Stimulated activated CD4-positive, alpha-beta T cell treated with anti-CD3 and anti-CD28 coated beads, Interleukin-2, amount 100 ng/mL, for 24 hours (primary cell): ENCODE measurements at places on chromosomes 7 and 10.

GRCh38 chr10:61943674-61944378 is 42.3 kb downstream of the ARID5B start:
- DNase-seq: peak; percentile 35

- no peak for DNase-seq
These were observed 79.0 kb downstream of the TRIL start for GRCh38 chr7:28879105-28879504.

GRCh38 chr10:69574571-69574978 is 1.4 kb upstream of the NEUROG3 start:
- no peak for DNase-seq

DNA sequence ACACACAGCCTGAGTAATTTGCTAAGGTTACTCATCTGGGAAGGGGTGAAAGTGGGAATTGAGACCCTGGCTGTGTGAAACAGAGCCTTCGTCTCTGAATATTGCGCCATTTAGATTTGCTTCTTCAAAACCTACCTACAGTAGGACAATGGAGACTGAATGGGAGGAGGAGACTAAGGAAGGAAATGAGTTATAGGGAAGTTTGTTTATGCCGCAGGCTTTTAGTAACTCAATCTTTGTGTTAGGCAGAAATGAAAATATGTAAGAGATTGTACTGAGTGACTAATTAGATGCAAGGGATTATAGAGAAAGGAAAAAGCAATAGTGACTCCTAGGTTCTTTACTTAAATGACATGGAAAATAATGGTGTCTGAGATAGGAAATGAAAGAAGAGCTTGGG is 80.2 kb downstream of the KCND2 start:
- no peak for DNase-seq

GRCh38 chr10:6185039-6185716 is 17.6 kb upstream of the PFKFB3 start:
- no peak for DNase-seq

GRCh38 chr10:130014263-130015074 is 50.4 kb upstream of the EBF3 start:
- no peak for DNase-seq

- DNase-seq: no peak
These were observed 50.2 kb upstream of the PDCD4 start for GRCh38 chr10:110821508-110821907.

DNA sequence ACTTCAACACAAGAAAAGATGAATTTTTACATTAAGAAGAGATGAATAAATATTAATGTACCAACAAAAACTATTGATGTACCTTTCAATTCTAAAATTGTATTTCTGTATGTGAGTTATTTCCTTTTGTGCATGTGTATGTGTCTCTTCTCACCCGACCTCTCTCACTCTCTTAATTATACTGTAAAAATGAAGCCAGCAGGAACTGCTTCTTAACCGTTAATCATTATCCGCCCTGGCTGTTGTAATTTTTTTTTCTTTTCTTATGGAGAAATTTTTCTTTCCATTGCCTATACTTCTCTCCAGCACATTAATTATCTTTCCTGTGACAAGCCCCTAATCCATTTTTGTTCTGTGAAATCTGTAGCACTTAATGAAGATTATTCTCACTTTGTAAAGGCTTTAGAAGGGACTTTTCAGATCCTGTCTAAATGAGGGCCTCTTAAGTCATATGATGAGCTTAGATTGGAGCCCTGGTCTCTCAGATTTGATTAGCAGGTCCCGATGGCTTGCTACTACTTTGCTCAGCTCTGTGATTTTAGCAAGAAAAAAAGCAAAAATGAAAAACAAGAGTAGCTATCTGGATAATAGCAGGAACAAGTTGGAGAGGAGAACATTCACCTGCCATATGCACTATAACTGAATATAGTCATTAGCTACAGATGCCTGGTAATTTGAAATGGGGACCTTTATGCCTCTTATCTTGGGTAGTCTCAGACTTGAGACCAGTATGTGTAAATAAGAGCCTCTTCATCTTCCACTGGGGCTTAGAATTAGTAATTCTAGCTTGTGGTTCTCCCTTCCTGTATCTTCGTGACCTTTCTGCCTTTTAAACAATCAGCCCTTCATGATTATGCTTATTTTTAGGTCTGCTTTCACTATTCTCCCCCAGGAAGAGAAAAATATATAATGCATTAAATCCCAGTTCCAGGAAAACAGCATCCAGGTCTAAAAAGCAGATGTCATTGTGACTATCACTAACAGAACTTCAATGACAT is 80.0 kb upstream of the COL1A2 start:
- DNase-seq: no peak

DNA sequence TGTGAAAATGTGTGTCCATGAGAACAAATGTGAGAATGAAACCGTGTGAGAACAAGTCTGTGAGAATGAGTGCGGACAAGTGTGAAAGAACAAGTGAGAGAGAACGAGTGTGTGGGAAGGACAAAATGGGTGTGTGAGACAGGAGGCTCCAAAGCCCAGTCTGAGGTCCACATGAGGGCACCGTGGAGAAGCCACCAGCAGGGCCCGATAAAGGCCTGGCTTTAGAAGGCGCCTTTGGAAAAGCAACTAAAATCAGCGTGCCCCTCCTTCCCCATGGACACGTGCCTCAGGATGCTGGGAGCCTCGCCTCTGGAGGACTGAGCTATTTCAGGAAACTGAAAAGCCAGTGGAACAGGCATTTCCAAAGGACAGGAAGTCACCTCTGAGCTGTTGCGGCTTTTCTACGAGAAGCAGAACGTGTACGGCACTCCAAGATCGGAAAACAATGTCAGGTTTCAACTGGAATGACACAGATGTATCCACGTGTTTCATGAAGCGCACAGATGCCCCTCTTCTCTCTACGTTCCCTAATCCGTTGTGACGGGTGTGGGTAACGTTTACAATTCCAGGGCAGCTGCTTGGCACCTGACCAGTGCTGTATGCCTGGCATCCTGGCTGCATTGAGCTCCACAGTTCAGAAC is 46.4 kb downstream of the ESYT2 start:
- no peak for DNase-seq

GRCh38 chr7:114889646-114890285 is 32.1 kb upstream of the MDFIC start:
- no peak for DNase-seq

GRCh38 chr7:149422162-149422913 is 38.5 kb downstream of the ZNF777 start:
- DNase-seq: peak; percentile 72

- DNase-seq: no peak
These were observed 46.9 kb downstream of the ZNRF2 start for GRCh38 chr7:30331338-30331737.

DNA sequence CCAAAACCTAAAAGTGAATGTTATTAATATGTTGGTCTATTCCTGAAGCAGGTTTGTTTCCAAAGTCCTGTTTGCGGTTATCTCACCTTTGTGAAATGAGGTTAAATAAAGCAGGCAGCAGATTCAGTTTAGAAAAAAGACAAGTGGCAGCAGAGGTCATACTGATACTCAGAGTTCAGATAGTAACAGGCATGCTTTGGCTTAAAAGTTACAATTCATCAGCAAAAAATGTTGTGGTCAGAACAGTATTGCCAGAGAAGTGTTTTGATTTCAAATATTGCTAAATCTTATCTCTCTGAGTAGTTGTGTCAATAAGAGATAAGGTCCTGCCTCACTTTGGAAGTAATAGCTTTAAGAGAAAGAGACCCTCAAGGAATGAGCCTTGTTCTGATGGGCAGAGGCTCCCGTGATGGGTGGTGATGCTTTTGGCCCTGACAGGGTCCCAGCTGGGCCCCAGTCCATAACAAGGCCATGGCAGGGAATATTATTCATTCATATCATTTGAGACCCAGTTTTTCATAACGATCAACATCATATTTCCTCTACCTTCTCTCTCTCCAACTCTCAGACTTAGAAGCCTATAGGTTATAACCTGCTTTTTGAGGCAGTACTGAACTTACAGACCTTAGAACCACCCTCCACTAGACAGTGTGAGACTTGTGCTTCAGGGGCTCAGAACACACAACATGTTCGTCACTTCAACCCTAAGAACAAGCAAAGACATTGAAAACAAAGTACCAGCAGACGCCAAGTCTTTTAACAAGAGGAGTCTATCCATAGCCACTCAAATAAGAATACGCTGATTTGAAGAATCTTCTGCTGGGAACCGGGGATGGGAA is 58.5 kb upstream of the AHR start:
- no peak for DNase-seq

- no peak for DNase-seq
These were observed 223.1 kb downstream of the REEP3 start for GRCh38 chr10:63744060-63744941.

DNA sequence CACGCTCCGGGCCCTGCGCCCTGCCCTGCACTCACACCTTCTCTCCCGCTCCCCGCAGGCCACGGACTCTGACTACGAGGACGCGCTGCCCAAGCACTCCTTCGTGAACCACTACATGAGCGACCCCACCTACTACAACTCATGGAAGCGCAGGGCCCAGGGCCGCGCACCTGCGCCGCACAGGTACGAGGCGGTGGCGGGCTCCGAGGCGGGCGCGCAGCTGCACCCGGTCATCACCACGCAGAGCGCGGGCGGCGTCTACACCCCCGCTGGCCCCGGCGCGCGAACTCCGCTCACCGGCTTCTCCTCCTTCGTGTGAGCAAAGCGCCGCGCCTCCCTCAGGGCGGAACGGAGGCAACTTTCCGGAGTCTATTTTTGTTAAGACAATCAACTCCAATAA is 417.0 kb upstream of the FOXK1 start:
- DNase-seq: no peak

DNA sequence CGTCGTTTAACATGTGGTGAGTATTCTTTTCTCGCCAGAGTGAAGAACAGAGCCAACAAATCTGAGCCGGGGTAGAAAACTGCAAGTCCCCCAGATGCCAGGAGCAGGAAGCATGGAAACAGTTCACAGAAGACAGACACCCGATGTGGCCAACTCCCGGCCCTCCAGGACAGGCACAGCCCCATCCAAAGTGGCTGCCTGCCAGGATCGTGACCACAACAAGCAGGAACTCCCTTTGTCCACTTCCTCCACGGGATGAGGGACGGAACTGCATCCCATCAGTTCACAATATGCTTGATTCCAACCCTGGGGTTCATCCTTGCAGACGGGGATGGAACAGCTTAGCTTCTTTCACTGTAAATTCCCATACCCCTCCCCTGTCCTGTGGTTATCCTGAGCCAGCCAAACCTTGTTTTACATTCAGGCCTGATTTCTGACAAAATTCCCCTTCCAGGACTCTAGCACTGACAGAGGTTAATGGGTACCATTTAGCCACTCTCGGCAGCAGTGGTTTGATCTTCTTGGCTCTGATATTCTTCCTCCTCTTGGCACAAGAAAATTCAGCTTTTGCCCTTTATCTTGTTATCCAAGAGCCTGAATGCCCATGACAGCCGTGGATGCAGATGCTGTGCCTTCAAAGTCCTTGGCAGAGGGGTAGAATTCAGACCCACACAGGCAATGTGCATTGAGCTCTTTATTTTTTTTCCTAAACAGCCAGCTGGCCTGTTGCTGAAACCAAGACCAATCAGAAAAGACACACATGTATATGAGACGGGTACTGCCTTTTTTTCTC is 105.5 kb upstream of the FAM204A start:
- no peak for DNase-seq

DNA sequence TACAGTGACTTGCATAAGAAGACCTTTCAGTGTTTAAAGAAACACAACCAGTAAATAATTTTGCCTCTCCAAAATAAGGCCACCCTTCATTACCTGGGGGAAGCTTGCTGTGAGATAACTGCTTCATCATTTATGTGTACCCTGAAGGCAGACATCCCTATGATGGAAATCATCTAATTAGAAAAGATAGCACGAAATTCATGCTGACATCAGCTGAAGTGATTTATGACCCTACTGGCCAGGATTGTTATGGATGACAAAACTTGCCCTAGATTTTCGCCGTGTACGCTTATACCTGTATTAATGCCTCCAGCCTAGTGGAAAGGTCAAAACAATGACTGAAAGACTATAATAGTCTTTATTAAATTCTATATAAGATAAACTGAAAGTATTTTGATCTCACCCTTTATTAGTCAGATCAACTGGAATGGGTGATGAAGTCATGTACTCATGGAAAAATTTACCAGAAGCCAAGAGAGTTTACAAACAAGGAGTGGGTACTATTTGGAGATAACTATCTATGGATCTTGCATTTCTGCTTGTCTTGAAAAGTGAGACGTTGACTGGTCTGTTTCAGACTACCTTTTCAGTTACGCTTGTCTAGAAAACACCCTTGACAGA is 114.2 kb downstream of the PPP1R3A start:
- DNase-seq: no peak

- no peak for DNase-seq
These were observed 20.9 kb downstream of the CHST15 start for GRCh38 chr10:124072541-124072940.

DNA sequence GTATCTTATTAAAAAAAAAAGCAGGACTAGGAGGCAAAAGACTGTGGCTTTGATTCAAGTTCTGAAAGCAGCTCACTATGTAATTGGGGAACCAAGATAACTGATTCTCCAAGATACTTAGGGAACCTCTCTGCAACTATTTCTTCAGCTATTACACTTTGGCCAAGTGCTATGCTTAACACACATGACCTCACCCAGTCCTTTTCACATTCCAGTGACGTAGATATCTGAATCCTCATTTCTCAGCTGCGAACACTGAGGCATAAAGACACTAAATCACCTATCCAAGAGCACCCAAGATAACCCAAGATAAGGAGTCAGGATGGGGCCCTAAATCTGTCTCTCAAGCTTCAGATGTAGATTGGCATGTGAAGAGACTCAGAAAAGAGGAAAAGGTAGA is 133.6 kb downstream of the GLI3 start:
- DNase-seq: no peak

DNA sequence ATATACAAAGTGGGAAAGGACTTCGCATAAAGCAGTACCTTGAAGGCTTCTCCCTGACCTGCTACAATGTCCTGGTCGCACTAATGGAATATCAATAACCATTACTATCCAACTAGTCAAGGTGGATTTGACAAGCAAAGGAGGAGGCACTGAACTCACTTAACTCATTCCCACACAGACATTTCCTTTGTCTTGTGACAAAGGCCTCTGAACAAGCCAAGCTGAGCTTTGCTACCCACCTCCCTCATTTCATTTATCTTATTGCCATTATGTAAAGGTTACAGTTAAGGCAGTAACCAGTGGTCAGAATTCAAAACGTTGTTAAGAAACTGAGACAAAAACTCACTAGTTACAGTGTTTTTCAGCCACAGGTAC is 7.3 kb downstream of the ELMO1 start:
- no peak for DNase-seq

GRCh38 chr10:3887885-3888476 is 103.0 kb upstream of the KLF6 start:
- peak; percentile 60 for DNase-seq

- no peak for DNase-seq
These were observed 7.5 kb downstream of the HIBADH start for GRCh38 chr7:27655184-27655583.

GRCh38 chr7:96953676-96954513 is 51.5 kb upstream of the DLX6 start:
- DNase-seq: no peak

- no peak for DNase-seq
These were observed 193.0 kb upstream of the CELF2 start for GRCh38 chr10:10824591-10825148.
